Fibroblast of skin of left biceps (primary cell): ENCODE measurements at places on chromosomes 12 and 14.

GRCh38 chr14:90383731-90384542, 12.9 kb upstream of the CALM1 start:
- DNase-seq: no peak

- no peak for DNase-seq
Observed at GRCh38 chr14:72236629-72237028, 304.4 kb downstream of the RGS6 start.

DNA sequence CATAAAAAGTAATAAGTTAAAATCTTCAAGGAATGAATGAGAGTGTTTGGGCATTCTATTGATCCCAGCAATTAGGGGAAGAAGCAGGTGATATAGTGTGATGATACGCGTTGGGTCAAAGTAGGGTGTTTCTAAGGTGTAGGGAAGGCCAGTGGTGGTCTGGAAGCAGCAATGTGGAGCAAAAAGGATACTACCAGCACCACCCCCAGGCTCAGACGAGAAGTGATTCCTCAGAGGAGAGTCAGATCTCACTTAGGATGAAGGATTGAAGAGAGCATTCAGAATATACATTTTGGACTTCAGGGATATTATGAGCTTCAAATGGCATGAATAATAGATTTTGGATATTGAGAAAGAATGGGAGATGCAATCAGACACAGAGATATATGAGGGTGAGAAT, 497.6 kb downstream of the RMST start:
- DNase-seq: no peak

DNA sequence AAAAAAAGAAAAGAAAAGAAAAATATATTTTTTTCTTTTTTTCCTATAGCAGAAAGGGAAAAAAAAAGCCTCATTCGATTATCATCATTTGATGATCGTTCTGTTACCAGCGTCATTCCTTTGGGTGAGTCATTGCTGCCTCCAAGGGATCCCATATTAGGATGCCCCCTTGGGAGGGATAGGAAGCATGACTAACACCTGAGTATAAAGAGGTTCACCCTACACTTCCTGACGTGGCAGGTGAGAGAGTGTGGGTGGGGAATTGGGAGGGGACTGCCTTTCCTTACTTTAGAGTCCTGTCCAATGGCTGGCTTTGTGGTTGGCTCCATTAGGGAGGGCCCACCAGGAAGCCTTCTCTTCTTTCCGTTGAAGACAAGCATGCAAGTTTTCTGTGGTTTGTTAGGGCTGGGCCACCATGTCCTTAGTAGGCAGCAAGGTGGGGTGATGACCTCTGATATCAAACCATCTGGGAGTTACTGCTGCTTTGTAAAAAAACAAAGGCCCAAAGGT, 56.1 kb upstream of the FUT8 start:
- DNase-seq: peak; percentile 68

DNA sequence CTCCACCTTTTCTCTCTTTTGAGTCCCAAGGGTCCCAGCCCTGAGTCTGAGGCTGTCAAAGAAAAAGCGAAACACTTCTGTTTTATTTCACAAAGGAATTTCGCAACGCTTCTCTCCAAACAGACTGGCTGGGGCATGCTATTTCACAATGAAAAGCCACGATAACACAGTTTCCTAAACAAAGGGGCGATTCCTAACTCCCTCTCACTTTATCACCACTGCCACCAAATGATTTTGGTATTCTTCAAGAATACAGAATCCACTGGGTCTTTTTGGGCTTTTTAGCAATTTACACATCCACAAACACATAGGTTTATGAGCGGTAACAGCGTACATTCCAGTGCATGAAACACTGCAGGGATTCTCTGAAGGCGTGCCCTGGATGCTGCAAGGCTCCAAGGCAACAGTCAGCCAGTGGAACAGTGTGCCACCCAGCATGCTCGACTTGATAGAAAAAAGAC, 161.2 kb downstream of the DAD1 start:
- DNase-seq: peak; percentile 23

DNA sequence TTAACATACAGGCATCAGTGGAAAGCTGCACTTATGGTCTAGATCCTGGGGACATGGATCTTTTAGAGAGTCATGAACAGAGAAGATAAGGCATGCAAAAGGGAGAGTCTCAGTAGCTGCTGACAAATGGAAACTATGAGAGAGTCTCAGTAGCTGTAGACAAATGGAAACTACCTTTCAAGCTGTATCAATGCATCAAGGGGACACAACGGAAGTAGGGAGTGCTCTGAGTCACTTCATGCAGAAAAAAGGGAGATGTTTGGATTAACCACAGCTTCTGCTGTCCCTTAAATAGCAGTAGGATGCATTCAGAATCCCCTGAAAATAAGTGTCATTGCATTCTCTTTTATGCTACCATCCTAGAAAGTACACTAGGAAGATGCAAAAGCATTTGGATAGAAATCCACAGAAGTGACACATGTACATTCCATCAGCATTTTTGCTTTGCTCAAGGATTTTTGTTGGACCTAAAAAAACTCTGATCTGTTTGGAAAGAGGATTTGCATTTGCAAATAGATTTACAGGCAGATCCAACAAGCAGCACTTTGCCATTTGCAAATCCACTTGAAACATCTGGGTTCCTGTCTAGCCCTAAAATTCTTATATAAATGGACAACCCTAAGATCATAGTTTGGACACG, 227.5 kb upstream of the LMO3 start:
- no peak for DNase-seq

DNA sequence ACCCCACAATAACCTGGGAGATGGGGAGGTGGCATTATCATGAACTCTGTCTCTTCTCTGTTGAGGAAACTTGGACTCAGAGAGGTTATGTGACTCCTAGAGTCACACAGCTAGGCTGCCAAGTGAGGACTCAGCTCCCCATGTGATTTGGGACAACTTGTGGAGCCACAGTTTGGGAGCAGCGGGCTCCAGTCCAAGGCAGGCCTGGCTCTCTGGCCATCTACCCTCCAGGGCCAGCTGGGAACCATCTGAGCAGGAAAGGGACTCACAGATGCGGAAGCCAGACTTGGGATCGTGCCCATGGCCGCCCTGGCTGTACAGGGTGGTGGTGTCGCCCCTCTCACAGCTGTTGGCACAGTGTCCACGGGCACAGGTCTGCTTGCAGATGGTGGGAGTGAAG, 59.1 kb downstream of the ISCA2 start:
- no peak for DNase-seq

- no peak for DNase-seq
Observed at GRCh38 chr12:10128687-10129086, 1.3 kb downstream of the CLEC7A start.

- no peak for DNase-seq
Observed at GRCh38 chr12:125346362-125346761, 281.1 kb downstream of the AACS start.

GRCh38 chr14:44567997-44568396, 60.9 kb upstream of the FSCB start:
- DNase-seq: no peak

GRCh38 chr12:117111386-117111785, 12.2 kb upstream of the TESC start:
- DNase-seq: no peak

GRCh38 chr14:88551094-88551870, 3.5 kb downstream of the PTPN21 start:
- peak; percentile 62 for DNase-seq

DNA sequence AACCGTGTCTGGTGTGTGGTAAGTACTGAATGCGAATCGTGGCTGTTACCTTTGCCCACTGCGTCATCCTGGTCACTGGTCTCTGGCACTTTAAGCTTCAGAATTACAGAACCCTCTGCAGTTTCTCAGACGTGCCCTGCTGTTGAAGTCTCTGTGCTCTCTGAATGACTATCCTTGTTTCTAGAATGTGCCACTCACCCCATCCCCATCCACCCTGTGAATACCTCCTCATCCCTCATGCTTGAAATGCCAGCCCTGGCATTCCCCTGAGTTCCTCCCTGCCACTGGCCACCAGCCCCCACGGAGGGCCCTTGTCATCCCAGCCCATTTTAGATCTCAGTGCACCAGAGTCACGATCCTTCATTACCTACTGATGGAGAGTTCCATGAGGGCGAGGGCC, 21.3 kb downstream of the TPCN1 start:
- DNase-seq: no peak

- no peak for DNase-seq
Observed at GRCh38 chr14:97349946-97350345, 552.8 kb downstream of the VRK1 start.

- no peak for DNase-seq
Observed at GRCh38 chr14:82421286-82421685, 887.6 kb upstream of the SEL1L start.

GRCh38 chr12:125944446-125944845, 879.2 kb downstream of the AACS start:
- no peak for DNase-seq

- DNase-seq: peak; percentile 71
Observed at GRCh38 chr14:85471744-85472143, 58.2 kb upstream of the FLRT2 start.

- DNase-seq: no peak
Observed at GRCh38 chr12:55683676-55684075, 24.0 kb downstream of the ITGA7 start.

DNA sequence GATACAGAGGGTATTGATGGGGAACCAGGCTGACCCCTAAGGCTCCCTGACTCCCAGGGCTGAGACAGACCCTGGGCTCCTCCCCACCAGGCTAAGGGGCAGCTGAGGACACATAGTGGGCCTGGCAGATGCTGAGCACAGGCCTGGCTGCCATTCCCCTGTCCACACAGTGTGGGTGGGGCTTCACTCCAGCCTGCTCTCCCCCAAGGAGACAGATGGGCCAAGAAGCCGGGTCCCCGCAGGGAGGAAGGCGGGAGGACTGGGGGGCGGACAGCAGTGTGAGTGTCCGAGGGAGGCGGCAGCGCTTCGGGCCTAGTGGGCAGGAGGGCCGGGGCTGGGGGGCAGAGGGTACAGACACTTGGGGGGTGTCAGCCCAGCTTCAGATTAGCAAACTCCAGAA, 32.0 kb downstream of the RFLNA start:
- DNase-seq: no peak

- peak; percentile 23 for DNase-seq
Observed at GRCh38 chr14:75147423-75148071, 20.7 kb upstream of the NEK9 start.

DNA sequence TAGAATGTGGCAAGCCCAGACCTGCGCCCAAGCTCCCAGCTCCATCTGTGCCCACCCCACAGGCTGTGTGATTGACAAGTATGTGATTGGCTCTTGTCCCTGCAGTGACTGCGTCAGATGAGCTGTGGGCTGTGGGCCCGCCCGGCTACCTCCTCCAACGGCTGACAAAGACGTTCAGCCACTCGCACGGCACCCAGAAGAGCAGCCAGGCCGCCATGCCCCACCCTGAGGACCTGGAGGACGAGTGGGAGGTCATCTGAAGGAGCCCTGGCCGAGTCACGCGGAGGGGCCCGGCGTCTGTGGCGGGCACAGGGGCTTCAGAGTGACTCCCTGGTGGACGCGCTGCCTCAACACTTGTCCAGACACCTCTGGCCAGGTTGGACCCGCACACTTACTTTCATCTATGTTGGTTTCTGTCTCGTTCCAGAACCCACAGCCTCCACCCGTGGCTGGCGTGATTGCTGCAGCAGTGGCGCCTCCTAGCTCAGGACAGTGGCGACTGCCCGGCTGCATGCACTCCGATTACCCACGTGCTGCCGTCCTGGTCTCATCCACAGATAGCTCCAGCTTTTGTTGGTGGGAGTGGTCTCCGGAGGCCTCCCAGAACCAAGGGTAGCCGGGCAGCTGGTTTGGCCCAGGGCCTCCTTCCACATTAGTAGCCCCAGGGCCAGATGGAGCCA, 11.4 kb downstream of the ANKRD9 start:
- no peak for DNase-seq

- DNase-seq: no peak
Observed at GRCh38 chr12:41663598-41664265, 475.6 kb downstream of the PDZRN4 start.

DNA sequence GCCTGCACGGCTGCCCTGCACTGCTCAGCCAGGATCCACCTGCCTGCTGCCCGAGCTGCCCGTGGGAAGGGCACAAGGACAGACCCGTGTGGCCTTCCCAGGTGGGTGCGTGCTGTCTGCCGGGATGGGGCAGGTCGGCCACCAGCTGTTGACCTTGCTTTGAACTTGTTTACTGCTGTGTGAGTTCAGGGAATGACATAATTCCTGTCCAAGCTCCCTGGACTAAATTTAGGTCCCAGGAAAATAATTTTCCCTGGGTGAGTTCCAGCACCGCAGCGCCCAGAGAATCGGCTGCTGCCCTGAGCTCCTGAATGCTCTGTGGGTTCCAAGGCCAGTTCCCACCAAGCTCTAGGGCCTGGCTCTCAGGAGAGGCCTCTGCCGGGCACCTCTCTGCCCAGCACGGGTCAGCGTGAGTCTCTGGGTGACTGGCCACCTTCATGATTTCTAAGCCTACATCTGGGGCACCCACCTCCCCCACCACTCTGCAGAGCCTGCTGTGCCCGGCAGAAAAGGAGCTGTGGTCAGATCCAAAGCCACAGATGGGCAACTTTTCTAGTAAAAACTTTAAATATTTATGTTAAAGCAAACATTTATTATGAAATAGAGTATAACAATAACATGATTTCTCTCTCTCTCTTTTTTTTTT, 27.2 kb upstream of the MLXIP start:
- no peak for DNase-seq

GRCh38 chr12:48995086-48995879, 3.9 kb downstream of the DDN start:
- peak; percentile 44 for DNase-seq

DNA sequence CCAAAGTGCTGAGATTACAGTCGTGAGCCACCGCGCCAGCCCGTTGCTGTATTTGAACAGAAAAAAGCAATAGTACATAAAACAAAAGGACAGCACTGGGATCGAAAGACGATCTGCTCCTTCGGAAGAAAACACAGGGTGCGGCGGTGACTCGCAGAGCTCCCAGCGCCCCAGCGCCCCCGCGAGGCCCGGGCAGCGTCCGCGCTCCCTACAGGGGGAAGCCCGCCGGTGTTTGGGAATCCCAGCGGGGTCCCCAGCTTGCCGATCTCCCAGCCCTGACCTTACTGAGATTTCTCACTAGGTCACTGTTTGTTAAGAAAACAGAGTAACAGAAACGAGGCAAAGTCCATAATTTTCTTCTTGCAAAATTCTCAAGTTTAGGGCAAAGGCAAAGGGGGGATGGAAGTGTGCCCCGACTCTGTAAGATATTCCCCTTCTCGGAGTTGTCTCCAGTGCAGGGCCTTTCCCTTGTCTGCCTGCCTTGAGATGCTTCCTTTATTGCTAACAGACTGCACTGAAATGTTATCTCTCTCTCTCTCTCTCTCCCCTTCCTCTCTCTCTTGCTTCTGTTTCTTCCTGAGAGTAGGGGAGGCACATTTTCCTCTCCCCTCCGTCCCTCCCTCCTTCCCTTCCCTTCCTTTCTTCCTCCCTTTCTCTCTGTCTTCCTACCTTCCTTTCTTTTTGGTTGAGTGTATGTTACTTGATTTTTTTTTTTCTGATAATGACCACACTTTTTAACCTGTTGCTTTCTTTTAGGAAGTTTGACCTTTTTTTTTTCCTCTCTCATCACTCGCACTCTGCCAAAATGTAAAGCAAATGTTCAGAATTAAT, 91.9 kb downstream of the TMEM30B start:
- DNase-seq: peak; percentile 33

GRCh38 chr12:47616440-47616839, 89.4 kb downstream of the RPAP3 start:
- no peak for DNase-seq
